ENCODE measurements at places on chromosomes 1 and 21.

DNA sequence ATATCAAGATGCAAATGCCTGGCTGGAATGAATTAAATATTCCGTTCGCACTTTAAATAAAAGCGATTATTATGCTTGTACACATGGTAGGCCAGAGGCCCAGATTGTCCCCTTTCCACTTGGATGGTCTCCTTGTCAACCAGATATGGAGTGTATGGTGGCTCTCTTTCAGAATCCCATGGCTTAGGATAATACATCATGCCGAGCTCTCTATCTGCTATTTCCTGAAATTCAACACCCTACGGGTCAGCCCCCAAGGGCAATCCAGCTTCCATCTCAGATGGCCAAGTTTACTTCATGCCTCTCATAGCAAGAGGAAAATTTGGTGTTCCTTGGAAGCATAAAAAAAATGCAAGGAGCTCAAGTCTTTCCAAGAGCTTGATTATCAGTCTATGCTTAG is 25.4 kb upstream of the FMO1 start:
- peak; percentile 47 for DNase-seq

- no peak for DNase-seq
These were observed 990 bp upstream of the NBL1 start for GRCh38 chr1:19643121-19643520.

DNA sequence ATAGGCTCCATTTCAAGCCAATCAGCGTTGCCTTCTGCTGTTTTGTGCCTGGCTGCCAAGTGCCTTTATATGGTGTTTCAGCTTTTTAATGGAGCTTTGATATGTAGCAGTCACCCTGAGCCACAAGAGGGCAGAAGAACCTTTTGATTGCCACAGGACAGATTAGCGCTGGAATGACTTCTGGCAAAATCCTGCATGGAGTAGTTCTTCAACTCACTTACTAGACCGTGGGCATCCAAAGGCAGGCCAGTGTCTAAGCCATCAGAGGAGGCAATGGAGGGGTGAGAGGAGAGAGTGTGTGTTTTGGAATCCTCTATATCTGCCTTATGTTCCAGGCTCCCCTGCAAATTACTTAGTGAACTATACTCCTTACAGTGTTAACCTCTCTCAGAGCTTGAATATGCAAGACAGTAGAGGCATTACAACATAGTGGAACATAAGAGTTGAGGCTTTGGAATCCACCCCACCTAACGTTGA is 56.2 kb downstream of the ST3GAL3 start:
- DNase-seq = peak; percentile 76

GRCh38 chr1:72516826-72517225 is 234.5 kb upstream of the NEGR1 start:
- no peak for DNase-seq

- peak; percentile 57 for DNase-seq
These were observed 10.5 kb downstream of the MTX1 start for GRCh38 chr1:155218854-155219591.

GRCh38 chr1:245195398-245195797 is 40.6 kb downstream of the KIF26B start:
- peak; percentile 54 for DNase-seq

DNA sequence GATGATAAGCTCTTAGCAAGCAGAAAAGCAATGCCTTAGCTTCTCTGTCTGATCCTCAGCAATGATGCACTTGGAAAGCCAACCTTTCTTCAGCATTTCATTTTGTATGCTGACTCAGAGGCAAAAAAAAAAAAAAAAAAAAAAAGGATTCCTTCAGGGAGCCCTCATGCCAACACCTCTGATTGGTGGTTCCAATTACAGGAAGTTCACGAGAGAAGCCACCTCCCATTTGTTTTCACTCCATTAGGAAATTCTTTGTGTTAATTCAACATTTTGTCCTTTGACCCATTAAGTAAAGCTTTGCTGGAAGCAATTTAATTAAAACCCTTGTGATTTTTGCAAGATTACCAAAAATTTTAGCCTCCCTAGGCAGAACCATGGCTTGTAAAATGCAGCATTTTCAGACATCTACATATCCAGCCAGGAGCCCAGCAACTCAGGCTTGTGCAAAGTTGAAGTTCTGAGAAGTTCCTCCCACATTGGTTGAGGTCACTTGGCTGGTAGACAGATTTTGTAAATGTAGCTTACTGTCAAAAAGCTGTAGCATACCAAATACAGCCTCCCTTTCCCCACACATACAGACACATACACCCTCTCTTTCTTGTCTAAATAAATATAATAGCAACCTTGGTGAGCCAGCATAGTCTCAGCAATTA is 27.1 kb upstream of the VTCN1 start:
- DNase-seq = no peak

DNA sequence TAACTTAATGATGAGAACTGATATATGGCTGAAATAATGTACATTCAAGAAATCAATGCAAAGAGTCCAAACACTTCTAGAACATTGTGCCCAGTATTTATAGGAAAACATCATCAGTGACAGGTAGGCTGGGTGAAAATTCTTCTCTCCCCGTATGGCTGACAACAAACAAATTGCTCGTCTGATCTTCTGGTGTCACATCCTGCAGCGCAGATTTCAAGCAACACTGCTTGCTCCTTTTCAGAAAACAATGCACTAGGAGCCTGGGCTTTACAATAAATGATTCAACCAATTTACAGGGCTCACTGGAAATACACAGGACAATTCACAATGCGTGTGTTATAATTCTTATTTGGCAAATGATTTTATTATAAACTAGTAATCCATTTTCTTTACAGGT is 185.3 kb downstream of the RERE start:
- no peak for DNase-seq

DNA sequence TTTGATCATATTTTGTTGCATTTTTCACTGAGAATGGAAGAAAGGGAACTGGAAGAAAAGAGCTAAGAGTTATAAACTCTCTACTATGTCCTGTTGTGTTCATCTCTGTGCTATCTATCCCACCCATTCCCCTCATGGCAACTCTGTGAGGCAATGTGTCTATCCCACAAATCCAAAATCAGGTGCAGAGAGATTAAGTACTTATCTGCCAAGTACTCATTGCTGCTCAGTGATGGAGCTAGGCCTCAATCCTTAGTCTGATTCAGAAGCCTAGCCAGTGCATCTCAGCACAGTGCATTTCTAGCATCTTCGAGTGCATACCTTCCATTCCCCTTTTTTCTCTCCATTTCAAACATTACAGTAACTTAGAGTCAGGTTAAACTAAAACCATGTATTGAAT is 270.6 kb downstream of the TPR start:
- DNase-seq = no peak

DNA sequence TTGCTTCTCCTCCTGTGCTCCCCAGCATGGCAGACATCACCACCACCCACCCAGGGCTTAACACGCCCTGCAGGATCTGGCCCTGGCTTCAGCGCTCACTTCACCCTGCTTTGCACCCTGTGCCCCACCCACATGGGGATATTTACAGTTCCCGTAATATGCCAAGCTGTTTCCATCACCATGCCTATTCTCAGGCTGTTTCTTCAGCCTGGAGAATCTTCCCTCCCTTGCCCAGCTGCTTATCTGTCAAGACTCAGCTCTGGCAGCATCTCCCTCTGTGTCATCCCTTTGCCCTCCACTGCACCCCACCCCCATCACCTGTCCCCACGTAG is 3.6 kb upstream of the AHCYL1 start:
- no peak for DNase-seq

DNA sequence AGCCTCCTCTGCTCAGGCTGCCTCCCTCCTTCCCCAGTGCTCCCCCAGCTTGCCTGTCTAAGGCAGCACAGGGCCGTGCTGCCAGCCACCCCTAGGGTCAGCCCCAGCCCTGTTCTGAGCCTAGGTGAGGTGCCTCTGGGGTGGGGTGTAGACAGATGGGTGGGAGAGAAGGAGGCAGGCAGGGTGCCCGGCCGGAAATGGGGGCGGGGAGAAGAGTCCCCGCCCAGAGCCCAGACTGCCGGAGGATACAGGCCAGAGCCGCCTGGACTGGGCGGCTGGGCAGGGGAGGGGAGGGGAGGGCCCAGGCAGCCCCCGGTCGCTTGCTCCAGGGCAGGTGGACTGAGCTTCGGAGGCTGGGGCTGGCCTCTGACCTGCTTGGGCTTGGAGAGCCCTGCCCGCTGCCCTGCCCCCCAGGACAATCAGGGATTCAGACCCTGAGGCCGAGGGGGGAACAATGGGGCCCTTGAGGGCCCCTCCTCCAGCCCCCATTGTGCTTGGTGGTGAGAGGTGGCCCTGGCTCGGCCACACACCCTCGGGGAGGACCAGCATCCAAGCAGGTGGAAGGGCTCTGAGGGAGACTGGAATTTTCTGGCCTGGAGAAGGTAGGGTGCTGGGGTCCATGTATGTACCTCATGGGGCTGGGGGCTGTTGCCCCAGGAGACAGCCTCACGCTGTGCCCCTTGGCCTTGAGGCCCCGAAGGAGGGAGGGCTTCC is at the start of gene GJC2:
Gene GJC2 (plus strand): TSS at position 525 of the 714 bp plus-strand sequence. CDS start 7,829 bp downstream, outside the sequence.
- peak; percentile 67 for DNase-seq

DNA sequence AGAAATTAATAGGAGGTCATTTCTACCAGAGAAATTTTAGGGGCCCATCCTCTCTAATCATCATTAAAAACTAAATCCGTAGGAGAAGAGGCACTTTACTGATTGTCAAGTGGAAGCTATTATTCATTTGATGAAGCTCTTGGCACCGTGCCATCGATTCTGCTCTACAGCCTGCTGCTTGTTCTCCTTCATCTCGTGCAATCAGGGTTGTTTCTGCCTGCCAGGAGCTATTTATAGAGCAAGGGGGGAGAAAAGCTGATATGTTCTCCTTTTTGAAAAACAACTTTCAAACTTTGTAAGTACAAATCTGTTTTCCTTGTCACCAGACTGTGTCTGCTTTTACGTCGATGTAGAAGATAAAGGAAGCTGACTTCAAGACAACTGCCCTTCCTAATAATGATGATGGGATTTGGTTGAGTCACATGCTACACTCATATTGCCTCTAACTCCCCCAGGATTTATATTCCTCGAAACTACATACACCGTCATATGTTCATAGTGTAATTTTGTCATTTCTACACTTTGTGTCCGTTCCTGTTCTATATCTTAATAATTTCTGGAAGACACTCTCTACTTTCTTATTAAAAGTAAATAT is 169.6 kb upstream of the LHX8 start:
- DNase-seq = no peak

- no peak for DNase-seq
These were observed 139.4 kb upstream of the CAMK1G start for GRCh38 chr1:209443975-209444651.

GRCh38 chr1:199098468-199098867 is 459.6 kb downstream of the PTPRC start:
- DNase-seq = no peak

DNA sequence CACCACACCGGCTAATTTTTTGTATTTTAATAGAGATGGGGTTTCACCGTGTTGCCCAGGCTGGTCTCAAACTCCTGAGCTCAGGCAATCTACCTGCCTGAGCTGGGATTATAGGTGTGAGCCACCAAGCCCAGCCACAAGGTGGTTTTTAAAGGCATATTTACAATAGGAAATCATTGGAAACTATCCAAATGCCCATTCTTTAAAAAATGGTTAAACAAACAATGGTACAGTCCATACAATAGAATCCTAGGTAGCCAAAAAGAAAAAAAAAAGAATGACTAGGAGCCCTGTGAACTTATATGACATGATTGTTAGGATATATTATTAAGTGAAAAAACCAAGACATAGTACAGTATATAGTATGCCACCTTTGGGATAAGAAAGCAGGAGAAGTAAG is 5.3 kb downstream of the ATP2B4 start:
- no peak for DNase-seq

- no peak for DNase-seq
These were observed 1.5 kb upstream of the FCRLA start for GRCh38 chr1:161705537-161705936.

DNA sequence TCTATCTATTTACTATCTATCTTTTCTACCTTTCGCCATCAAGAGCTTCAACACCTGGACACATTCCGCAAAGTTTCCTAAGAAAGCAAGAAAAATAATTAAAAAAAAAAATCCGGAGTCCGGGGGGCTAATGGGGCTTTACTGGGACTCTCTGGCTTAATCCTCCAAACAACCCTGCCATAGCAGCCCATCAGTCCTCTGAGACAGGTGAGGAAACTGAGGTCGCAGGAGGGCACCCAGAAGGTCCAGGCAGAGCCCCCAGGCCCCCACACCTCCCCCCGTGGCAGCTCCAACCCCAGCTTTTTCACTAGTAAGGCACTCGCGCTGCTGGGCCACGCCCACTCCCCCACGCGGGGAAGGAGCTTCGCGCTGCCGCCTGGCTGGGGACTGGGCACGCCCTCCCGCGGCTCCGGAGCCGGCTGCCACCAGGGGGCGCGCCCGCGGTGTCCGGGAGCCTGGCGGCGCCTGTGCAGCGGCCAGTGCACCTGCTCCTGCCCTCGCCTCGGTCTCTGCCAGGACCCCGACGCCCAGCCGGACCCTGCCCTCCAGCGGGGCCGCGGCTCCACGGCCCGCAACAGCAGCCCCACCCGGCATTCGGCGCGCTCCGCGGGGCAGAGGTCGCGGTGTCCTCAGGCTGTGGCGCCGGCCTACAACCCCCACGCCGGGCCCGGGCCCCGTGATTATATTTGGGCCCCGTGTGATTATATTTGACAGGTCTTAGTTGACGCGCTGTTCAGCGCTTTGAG is 54.1 kb upstream of the SAMD11 start:
- DNase-seq = peak; percentile 79
